ENCODE measurements at places on chromosomes 13 and 19. TPM values are rescaled to one million over a fixed set of nuclear protein-coding genes. Genes with fewer than 3 reads are reported as not detected.

The IFNL4 gene
- total RNA-seq, result not detected

The URI1 gene
- total RNA-seq, result 60.4 TPM

The MZF1 gene
- total RNA-seq, result 13.9 TPM

The PGLYRP2 gene
- total RNA-seq, result not detected

The CDC37 gene
- 129 TPM for total RNA-seq

The ZNF419 gene
- total RNA-seq, result 13.6 TPM

The CEBPA gene
- total RNA-seq, result 0.51 TPM

DNA sequence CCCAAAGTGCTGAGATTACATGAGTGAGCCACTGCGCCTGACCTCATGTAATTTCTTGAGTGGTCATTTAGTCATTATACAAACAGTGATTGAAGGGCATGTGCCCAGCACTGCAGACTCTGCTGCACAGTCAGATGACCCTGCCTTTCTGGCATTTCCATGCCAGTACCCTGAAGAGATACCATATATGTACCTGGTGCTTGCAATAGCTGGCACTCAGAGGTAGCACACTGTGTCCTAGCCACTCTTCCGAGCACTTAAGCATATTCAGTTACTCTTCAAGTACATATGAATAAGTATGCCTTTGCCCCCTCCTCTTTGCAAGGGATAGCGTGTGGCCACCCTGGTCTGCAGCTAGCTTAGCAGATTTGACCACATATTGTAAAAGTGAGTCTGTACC is 15.5 kb downstream of the STX10 start:
- DNase-seq, result no peak
- no peak overlapping the region for H3K27ac ChIP-seq
- H3K4me3 ChIP-seq, result no peak overlapping the region
- no peaks in the 10 kb centered on the region for H3K4me1 ChIP-seq
- H3K36me3 ChIP-seq, result peaks cover 32% of the 10 kb centered on the region
- H3K27me3 ChIP-seq, result no peaks in the 10 kb centered on the region

DNA sequence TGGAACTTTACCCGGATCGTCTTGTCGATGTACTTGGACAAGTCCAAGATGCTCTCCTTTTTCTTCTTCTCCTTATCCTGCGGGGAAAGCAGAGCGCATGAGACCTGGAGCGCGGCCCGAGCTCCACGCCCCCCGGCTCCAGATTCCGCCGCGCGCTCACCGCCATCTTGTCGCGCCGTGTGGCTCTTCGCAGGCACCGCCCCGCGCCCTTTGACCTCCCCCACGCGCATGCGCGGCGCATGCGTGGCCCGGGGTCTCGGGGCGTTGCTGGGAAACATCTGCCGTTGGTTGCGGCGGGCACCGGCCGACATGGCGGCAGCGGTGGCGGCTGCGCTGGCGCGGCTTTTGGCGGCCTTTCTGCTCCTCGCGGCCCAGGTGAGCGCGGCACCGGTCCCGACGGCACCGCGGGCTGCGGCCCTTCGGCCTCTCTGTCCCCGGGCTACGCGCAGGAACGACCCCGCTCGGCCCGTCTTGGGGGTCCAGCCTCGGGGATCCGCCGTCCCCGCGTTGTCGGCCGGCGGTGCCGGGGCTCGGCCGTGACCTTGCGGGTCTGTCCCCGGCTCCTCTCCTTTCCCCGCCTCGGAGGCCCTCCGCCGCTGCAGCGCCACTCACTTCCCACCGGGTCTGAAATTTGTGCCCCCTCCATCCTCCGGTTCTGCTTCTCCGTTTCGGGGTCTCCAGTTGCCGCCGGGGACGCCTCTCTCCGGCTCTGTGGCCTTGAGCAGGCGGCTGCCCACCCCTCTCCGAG is at the start of the genes LSM7 and SPPL2B:
LSM7 (minus strand) TSS at position 186 of the 748 bp plus-strand sequence; CDS start at position 166, 20 bp downstream.
SPPL2B (plus strand) TSS at position 284 of the 748 bp plus-strand sequence; CDS start at position 310, 26 bp downstream.
- peaks cover 13% of the 10 kb centered on the region for H3K36me3 ChIP-seq
- no peaks in the 10 kb centered on the region for H3K27me3 ChIP-seq
- peak; percentile 86 for DNase-seq
- peaks cover 5% of the 10 kb centered on the region for H3K4me1 ChIP-seq
- H3K27ac ChIP-seq, result peak within 1 kb of the TSS; percentile 57

DNA sequence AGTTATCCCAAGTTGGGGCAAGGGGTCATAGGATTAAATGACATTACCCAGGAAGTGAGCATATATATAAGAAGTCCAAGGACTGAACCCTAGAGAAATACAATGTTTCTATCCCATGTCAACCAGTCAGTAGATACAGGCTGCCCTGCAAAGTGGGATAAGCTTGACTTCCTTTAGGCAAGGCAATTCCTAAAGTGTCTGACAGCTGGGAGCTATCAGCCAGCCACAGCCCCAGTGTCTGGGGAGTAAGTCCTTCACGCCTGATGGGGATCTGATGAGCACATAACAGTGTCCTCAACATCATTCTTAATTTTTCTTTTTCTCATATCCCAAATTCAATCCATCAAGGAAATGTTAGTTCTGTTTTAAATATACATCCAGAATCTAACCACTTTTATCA is 54.1 kb downstream of the DNAJC15 start:
- H3K27ac ChIP-seq, result no peak overlapping the region
- H3K27me3 ChIP-seq, result no peaks in the 10 kb centered on the region
- H3K4me1 ChIP-seq, result no peaks in the 10 kb centered on the region
- H3K4me3 ChIP-seq, result no peak overlapping the region
- no peak for DNase-seq

DNA sequence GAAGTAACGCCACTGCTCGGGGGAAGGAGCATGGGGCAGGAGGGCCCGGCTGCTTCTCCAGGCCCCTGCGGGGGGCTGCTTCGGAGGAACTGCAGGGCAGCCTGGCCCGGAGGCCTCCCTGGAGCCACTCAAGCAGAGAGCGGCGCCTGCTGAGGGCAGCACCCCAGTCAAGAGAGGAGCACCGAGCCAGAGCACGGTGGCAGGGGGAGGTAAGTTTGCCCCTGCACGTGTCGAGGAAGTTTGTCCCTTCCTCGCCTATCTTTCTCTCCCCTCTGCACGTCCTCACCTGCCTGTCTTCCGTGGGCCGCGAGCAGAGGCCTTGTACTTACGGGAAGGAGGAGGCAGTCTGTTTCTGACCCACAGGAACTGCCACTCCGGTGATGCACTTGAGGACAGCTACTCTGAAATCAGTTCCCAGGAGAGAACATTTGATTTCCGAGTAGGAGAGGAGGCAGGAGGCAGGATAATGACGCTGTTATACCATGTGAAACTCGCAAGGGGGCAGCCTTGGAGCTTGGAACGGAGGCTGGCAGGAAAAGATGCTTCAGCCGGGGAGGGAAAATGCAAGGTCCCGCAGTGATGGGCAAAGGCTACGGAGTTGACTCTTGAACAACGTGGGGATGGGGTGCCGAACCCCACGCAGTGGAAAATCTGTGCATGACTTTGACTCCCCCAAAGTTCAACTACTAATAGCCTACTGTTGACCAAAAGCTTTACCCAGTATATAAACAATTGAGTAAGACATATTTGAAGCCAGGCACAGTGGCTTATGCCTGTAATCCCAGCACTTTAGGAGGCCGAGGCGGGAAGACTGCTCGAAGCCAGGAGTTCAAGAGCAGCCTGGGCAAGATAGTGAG is 5.0 kb downstream of the FFAR1 start:
- H3K4me1 ChIP-seq, result no peaks in the 10 kb centered on the region
- H3K4me3 ChIP-seq, result no peak overlapping the region
- DNase-seq, result peak; percentile 46
- no peak overlapping the region for H3K27ac ChIP-seq
- no peaks in the 10 kb centered on the region for H3K27me3 ChIP-seq

DNA sequence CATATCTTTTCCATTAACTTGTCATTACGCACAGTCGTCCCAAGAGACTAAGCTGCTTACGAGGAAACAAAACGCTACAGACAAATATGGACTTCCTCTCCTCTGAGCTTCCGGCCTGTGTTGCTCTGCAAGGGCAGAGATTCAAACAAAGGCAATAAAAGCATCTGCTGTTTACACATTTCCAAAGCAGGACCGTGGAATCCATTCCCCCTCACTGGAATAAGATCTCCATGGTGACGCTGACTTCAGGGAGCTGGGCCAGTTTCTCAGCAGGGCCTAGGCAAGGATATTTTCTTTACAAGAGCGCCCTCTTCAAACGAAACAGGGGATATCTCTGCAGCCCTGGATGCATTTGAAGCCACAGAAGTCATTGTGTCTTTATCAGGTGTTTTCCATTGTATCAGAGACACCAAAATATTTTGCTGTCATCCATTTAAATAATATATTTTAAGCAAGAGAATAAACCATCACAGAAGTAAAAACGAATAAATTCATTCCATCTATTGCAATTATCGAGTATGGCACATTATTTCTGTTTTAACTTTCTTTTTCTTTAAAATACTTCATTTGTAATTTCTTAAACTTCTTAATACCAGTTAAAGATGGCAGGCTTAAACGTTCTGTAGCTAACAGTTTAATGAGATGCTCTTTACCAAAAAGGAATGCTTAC is 177.5 kb downstream of the DCLK1 start:
- peak; percentile 96 for DNase-seq
- H3K4me1 ChIP-seq, result no peaks in the 10 kb centered on the region
- H3K4me3 ChIP-seq, result no peak overlapping the region
- no peaks in the 10 kb centered on the region for H3K36me3 ChIP-seq

- H3K4me1 ChIP-seq, result no peaks in the 10 kb centered on the region
- no peaks in the 10 kb centered on the region for H3K27me3 ChIP-seq
- peak; percentile 79 for DNase-seq
- no peak overlapping the region for H3K4me3 ChIP-seq
- no peak overlapping the region for H3K27ac ChIP-seq
- H3K36me3 ChIP-seq, result no peaks in the 10 kb centered on the region
Observed at GRCh38 chr13:39616087-39616694, 13.2 kb upstream of the LHFPL6 start.

DNA sequence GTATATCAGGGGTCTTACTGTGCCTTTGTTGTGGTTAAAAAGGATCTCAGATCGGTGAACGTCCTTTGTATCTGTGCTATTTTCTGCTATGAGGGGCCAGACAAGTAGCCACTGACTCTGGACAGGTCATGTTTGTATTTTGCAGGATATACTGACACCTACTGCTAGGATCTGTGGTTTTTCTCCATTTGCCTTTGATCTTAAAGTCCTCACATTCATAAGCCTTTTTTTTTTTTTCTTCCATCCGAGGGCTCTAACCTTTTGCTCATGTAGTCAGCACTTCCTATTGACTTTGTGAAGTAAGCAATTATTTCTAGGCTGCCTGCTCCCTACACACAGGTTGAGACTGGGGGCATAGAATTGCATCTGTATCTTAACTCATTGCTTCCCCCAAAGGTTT is 106.2 kb downstream of the SLITRK5 start:
- H3K27me3 ChIP-seq, result no peaks in the 10 kb centered on the region
- H3K27ac ChIP-seq, result no peak overlapping the region
- no peaks in the 10 kb centered on the region for H3K4me1 ChIP-seq
- H3K36me3 ChIP-seq, result no peaks in the 10 kb centered on the region

- DNase-seq, result no peak
- no peaks in the 10 kb centered on the region for H3K27me3 ChIP-seq
- H3K4me1 ChIP-seq, result no peaks in the 10 kb centered on the region
- H3K4me3 ChIP-seq, result no peak overlapping the region
- no peak overlapping the region for H3K27ac ChIP-seq
- H3K36me3 ChIP-seq, result peaks cover 18% of the 10 kb centered on the region
Observed at GRCh38 chr19:39974377-39975155, 3.6 kb downstream of the PSMC4 start.

DNA sequence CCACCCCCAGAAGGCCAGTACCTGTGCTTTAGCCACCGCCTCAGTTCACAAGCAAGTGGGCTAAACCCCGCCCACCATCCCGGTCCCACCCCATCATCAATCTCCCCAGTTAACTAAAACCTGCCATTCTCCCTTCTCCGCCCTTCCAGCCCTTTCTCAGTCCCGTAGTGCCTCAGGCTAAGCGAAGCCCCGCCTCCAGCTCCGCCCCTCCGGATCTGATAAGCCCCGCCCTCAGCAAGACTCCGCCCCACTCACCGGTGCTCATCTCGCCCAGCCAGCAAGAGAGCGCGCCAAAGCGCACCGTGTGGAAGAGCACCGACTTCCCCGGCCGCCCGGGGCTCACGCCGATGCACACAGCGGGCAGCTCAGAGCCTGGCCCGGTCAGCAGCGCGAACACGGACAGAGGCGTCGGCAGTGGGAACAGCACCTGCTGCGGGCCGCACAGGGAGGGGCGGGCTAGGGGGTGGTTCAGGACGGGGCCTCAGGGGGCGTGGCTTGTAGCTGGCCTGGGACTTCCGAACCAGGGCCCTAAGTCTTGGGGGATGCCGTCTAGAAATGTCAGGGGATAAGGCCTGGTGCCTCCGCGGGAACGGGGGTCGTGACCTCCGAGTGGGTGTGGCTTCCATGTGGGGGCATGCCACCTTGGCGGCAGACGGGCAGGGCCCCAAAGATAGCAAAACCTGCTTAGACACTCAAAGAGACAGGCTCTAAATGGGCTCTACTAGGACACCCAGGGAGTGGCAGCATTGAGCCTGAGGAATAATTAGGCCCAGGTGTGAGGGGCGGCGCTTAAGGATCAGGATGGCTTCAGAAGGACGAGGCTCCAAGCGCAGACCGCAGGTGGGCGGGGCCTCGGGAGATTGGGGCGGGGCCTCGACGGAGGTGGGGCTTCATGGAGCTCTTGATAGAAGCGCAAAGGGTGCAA is 21.4 kb downstream of the MAP4K1 start:
- no peaks in the 10 kb centered on the region for H3K36me3 ChIP-seq
- H3K27ac ChIP-seq, result no peak overlapping the region
- no peak for DNase-seq
- H3K4me1 ChIP-seq, result no peaks in the 10 kb centered on the region
- H3K4me3 ChIP-seq, result no peak overlapping the region

GRCh38 chr13:65292488-65292901 is 1937.6 kb downstream of the PCDH9 start:
- H3K36me3 ChIP-seq, result no peaks in the 10 kb centered on the region
- no peak overlapping the region for H3K27ac ChIP-seq
- no peak overlapping the region for H3K4me3 ChIP-seq
- no peaks in the 10 kb centered on the region for H3K27me3 ChIP-seq
- DNase-seq, result peak; percentile 87
- no peaks in the 10 kb centered on the region for H3K4me1 ChIP-seq

DNA sequence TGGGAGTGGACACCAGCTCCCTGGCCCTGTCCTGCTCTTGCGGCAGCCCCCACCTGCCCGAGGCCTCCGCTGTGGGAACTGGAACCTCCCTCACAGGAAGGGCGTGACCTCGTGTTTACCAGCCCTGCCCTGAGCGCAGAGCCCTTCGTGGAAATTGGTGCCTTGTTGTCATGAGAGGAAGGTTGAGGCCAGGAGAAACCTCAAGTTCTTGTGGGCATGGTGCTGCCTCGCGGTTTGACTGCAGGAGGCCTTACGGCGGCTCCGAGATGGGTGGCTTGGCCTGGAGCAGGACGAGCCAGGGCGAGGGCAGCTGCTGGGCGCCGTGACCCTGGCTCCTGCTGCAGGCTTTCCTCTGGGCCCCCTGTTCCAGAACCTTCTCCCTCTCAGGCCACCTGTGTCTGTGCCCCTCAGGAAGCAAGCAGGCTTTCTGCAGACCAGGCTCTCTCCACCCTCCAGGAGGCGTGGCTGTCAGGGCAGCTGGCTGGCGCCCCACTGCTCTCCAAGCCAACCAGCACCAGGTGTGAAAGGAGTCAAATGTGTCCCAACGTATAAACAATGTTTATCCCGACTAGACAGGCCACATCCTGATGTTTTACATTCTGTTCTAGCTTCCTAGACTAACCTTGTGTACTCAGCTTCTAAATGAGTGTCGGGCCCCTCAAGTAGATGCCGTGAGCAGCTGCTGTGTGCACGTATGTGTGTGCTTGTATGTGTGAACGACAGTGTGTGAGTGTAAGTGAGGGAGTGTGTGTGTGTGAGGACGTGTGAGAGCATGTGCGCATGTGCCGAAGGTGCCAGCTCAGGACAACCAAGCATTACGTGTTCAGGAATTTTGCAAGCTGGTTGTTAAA is 10.4 kb upstream of the RASA3 start:
- H3K36me3 ChIP-seq, result no peaks in the 10 kb centered on the region
- H3K4me1 ChIP-seq, result no peaks in the 10 kb centered on the region
- H3K27me3 ChIP-seq, result peaks cover 2% of the 10 kb centered on the region
- no peak overlapping the region for H3K4me3 ChIP-seq

- H3K27ac ChIP-seq, result no peak overlapping the region
- H3K4me3 ChIP-seq, result no peak overlapping the region
- DNase-seq, result no peak
- H3K4me1 ChIP-seq, result peaks cover 3% of the 10 kb centered on the region
- H3K27me3 ChIP-seq, result no peaks in the 10 kb centered on the region
Observed at GRCh38 chr13:99002172-99002710, 24.4 kb upstream of the DOCK9 start.

Measured in fibroblast of lung (primary cell).